ENCODE measurements at places on chromosomes 6 and 20. TPM values are rescaled to one million over a fixed set of nuclear protein-coding genes. Genes with fewer than 3 reads are reported as not detected.

Gene DBNDD2
- 47.0 TPM for total RNA-seq

Gene PTCHD4
- total RNA-seq, result 1.1 TPM

Gene DIDO1
- total RNA-seq, result 42.5 TPM

- DNase-seq, result no peak
Observed at GRCh38 chr6:136641166-136641565, 90.9 kb upstream of the MAP7 start.

- DNase-seq, result no peak
Observed at GRCh38 chr20:37954190-37954589, 51.3 kb downstream of the VSTM2L start.

DNA sequence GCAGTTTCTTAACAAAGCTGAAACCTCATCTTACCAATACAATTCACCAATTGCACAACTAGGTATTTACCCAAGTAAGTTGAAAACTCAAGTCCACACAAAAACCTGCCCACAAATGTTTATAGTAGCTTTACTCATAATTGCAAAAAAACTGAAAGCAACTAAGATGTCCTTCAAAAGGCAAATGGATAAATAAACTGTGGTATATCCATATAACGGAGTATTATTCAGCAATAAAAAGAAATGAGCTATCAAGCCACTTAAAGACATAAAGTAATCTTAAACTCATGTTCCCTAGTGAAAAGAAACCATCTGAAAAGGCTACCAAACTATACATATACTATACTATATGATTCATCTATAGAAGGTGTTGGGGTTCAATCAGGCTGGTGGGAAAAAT lies 179.7 kb downstream of the HACE1 start:
- no peak for DNase-seq

- no peak for DNase-seq
Observed at GRCh38 chr6:108222064-108222463, 38.8 kb downstream of the SNX3 start.

- no peak for DNase-seq
Observed at GRCh38 chr6:101085327-101085726, 204.2 kb upstream of the ASCC3 start.

DNA sequence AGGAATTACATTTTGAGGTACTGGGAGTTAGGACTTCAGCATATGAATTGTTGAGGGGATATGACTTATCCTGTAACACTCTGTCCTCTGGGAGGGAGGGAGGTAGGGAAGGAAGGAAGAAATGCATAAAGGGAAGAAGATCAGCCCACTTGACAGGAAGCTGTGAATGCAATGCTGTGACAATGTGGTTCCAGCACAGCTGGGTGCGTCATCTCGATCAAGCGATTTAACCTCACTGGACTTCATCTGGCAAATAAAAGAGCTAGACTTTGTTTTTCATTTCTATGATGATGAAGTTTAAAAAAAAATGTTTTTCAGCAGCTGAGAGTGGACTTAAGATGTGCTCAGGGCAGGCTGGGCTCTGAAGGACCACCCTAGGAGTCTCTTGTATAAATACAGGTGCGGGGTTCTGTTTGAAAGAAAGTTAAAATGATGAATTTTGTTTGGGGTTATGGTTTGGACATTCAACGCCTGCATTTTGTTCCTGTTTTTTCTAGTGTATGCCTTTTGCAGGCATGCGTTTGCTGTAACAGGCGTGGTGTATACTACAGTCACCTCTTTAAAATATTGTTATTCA lies 178.1 kb downstream of the RIMS1 start:
- no peak for DNase-seq
